ENCODE measurements at places on chromosomes 4 and X. TPM values are rescaled to one million over a fixed set of nuclear protein-coding genes. Genes with fewer than 3 reads are reported as not detected.

DNA sequence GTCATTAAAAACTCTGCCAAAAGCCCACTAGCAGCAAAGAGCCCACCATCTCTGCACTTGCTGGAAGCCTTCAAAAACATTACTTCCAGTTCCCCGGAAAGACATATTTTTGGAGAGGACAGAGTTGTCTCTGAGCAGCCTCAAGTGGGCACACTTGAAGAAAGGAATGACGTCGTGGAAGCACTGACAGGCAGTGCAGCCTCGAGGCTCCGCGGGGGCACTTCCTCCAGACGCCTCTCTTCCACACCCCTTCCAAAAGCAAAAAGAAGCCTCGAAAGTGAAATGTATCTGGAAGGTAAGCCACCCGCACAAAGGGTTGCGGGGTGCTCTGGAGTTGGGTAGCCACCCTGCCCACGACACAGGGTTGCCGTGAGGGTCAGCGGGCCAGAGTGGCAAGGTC lies 25.9 kb downstream of the OFD1 start:
- no peak for DNase-seq

DNA sequence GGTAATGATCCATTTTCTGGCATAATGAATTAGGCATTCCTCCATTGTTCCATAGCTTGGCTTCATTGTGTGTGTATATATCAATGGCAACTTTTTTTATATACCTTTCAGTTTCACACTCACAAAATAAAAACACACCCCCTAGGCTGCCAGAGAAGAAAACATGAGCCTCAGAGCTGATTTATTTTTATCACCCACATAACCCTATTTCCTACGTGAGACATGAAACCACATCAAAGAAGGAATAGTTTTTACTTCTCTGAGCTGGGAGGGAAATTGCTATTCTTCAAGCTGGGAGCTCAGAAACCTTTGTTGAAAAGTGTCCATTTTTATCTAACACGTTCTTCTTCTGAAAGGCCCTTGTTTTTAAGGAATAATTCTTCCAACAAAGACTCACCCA lies 126.7 kb upstream of the RAI2 start:
- DNase-seq = no peak

The ZFP92 gene
- polyA plus RNA-seq = 0.38 TPM

The GAB1 gene
- 10.9 TPM for polyA plus RNA-seq
